ENCODE measurements at places on chromosomes 5 and 9.

GRCh38 chr9:137217276-137218211 is 4.5 kb downstream of the RNF208 start:
- DNase-seq, result no peak

GRCh38 chr5:17169507-17169906 is 47.9 kb upstream of the BASP1 start:
- DNase-seq, result no peak

DNA sequence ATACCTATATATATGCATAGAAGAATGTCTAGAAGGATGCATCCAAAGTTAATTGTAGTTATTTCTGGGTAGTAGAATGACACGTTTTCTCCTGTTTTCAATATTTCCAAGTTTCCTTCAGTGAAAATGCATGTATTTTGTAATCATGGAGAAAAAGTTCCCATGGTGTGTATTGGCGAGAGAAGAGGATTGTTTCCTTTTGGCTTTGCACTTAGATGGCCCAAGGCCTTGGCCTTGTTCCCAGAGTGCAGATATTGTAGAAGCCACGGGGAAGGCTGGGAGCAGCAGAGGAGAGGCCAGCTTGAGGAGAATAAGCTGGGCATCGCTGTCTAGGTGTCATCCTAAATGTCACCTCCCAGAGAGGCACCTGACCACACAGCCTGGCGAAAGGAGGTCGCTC is 44.0 kb downstream of the IRF1 start:
- DNase-seq, result no peak

GRCh38 chr5:10630126-10630525 is 66.3 kb downstream of the ANKRD33B start:
- no peak for DNase-seq

GRCh38 chr9:108621991-108622855 is 233.6 kb downstream of the ACTL7B start:
- no peak for DNase-seq

DNA sequence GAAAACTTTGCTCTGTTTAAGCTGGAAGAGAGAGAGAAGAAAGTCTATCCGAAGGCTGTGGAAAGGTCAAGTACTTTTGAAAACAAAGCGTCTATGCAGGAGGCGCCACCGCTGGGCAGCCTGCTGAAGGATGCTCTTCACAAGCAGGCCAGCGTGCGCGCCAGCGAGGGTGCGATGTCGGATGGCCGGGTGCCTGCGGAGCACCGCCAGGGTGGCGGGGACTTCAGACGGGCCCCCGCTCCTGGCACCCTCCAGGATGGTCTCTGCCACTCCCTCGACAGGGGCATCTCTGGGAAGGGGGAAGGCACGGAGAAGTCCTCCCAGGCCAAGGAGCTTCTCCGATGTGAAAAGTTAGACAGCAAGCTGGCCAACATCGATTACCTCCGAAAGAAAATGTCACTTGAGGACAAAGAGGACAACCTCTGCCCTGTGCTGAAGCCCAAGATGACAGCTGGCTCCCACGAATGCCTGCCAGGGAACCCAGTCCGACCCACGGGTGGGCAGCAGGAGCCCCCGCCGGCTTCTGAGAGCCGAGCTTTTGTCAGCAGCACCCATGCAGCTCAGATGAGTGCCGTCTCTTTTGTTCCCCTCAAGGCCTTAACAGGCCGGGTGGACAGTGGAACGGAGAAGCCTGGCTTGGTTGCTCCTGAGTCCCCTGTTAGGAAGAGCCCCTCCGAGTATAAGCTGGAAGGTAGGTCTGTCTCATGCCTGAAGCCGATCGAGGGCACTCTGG is 32.6 kb downstream of the CD180 start:
- no peak for DNase-seq

GRCh38 chr9:113989017-113989713 is 88.9 kb downstream of the AMBP start:
- DNase-seq, result no peak

DNA sequence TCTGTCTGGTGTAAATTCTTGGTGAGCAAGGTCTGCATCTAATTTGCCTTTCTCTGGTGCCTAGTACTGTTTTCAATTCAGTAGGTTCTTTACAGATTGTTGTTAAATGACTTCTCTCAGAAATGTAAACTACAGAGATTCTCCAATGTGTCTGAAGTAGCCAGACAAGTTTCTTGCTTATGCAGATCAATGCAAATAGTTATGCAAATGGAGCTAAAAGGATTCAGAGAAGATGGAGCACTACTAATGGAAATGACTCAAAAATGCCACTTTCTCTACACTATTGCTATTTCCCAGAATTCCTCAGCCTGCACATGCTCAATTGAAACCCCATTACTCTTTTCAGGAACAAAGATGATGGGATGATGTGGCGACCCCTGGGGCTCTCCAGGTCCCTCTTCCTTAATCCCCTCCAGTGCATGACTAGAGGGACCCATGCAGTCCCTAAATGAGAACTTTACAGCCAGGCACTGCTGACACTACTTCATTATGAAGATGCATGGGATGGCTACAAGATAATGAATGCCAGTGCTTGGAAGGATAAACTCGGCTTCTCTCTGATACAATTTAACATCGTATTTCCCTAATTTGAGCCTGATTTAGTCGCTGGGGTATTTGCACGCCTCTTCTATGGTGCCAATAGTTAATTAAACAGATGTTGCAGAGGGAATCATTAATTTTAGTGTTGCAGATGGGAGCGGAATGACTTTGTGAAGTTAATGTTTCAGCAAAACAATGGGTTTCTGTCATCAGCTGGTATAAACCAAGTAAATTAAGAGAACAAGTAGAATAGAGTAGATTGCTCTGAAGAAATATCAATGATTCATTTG is 753.2 kb downstream of the TLR4 start:
- no peak for DNase-seq

- peak; percentile 12 for DNase-seq
Observed at GRCh38 chr9:107176436-107177151, 106.5 kb upstream of the RAD23B start.

GRCh38 chr5:43110606-43111170 is 10.0 kb upstream of the ZNF131 start:
- DNase-seq, result peak; percentile 32

DNA sequence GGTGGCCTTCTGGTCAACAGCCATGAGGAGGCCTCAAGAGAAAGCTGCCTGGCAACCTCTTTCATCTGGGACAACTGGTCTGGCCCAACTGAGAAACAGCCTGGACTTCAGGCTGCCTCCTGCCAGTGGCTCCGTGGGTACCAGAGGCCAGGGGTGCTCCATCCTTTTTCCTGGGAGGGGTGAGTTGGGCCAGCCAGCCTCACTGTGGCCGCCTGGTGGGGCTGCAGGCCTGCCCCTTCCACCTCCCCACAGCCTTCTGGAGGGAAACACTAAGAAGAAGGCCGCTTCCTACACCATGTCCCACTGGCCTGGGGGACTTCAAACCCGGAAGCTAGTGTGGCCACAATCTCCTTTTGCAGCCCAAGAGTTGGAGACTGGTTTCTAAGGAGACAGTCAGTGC is 13.8 kb upstream of the NKD2 start:
- DNase-seq, result no peak

DNA sequence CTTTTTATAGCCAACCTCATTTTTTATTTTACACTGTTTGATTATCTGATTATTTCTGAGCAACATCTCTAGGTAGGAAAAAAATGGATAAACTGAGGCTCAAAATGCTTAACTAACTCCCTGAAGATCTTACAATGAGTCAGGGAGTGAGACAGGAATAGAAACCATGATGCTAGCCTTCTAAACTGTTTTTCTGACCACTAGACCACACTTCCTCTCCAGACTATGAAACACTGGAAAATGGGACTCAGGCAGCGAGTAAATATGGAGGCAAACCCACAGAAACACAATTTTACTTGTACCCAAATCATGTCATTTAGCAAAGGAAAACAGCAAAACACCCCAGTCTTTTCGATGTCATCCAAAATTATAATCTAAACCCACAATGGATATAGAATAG is 129.9 kb upstream of the ANKH start:
- DNase-seq, result no peak

- DNase-seq, result no peak
Observed at GRCh38 chr5:65075623-65076250, 307.0 kb downstream of the CWC27 start.

DNA sequence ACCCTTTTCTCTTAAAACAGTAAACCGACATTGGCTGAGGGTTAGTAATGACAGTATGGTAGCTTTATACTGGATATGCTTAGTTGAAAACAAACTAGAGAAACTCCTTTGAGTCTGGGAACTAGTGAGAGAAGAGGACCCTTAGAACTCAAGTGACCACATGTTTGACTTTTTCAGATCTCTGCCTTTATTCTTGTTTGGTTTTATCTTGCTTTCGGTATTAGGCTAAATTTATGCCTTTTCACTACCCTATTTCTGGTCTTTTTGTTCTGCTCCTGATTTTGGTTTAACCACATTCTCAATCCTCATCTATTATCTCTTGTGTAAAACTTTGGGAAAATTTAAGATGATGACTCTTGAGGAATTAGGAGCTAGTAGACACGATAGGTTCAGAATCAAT is 11.0 kb downstream of the SNAPC3 start:
- no peak for DNase-seq

GRCh38 chr5:588406-588995 is 23.6 kb upstream of the CEP72 start:
- no peak for DNase-seq
